Stimulated activated CD4-positive, alpha-beta T cell treated with anti-CD3 and anti-CD28 coated beads, TNF-alpha, amount 100 ng/mL, for 1 hour (primary cell): ENCODE measurements at places on chromosomes 4 and X.

GRCh38 chr4:120658772-120659171 is 263.8 kb downstream of the PRDM5 start:
- DNase-seq, result no peak

- DNase-seq, result no peak
Observed at GRCh38 chr4:59945716-59946115, 1254.4 kb upstream of the ADGRL3 start.

DNA sequence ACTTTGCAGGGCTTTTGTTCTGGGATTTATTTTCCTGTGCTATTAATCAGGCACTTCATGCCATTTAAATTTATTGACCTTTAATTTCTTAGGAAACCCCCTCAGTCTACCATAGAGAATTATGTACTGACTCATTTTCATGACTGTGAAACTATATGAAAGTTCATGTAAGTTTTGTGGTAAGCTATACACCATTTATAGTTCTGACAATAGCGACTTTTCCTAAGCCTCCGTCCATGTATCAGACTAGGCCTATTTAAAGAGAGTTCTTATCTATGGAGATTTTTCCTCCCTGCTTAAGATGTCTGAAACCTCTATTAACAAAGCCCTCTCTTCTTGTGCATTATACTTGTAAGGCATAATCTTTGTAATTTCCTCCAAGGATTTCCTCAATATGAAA is 111.6 kb downstream of the AFF2 start:
- no peak for DNase-seq

DNA sequence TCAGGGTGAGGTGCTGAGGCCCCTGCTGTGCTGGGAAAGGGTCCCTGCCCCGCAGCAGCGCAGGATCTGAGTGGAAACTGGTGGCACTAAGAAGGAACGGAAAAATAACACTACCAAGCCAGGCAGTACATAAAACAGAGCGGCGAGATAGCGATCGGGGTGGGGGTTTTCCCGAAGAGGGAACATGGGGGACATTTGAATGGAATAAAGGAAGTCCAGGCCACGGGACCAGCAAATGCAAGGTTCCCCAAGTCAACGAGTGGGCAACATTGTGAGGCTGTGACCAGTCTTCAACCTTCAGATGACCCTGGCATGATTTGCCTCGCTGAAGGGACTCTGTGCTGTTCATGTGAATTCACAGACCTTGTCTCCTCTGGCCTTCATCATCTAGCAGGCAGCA is 13.7 kb downstream of the MSX1 start:
- DNase-seq, result no peak

DNA sequence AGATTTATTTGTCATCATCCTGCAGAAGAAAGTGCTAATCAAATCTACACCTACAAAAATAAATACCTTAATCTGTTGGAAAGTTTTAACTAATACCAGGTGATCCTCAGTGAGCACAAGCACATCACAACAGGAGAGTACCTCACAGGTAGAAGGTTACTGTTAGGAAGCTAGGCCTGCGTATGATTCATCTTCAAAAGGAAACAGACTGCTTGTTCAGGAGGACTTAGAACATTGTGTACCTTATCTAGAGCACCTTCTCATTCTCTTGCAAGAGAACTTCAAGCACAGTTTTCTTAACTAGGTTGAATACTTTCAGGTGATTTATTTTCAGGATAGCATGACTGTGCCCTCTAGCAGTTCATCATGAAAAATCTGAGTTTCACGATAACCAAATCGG is 54.2 kb downstream of the MND1 start:
- no peak for DNase-seq

DNA sequence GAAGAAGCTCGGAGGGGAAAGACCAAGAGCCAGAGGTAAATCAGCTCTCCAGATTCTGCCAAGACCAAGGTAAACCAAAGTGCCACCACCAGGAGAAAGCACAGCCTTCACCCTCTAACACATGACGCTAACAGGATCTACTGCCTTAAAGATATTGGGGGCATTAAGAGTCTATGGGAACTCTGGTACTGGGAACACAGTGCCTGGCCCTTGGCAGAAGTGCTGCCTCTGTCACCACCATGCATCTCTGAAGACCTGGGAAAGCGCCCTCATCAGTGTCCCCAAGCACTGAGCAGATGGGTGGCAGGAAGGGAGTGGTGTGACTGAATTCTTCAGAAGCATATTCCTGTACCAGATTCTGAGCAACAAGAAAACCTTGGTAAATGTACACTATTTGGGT is 1.3 kb downstream of the QDPR start:
- no peak for DNase-seq

GRCh38 chr4:137909529-137910309 is 332.4 kb downstream of the SLC7A11 start:
- DNase-seq, result no peak

- DNase-seq, result no peak
Observed at GRCh38 chrX:56057325-56057724, 174.8 kb upstream of the KLF8 start.

GRCh38 chr4:92421920-92422319 is 118.2 kb downstream of the GRID2 start:
- no peak for DNase-seq

- DNase-seq, result no peak
Observed at GRCh38 chrX:13902406-13902805, 85.5 kb upstream of the GPM6B start.

GRCh38 chrX:119069128-119069527 is 3.7 kb upstream of the CT47C1 start:
- DNase-seq, result no peak

DNA sequence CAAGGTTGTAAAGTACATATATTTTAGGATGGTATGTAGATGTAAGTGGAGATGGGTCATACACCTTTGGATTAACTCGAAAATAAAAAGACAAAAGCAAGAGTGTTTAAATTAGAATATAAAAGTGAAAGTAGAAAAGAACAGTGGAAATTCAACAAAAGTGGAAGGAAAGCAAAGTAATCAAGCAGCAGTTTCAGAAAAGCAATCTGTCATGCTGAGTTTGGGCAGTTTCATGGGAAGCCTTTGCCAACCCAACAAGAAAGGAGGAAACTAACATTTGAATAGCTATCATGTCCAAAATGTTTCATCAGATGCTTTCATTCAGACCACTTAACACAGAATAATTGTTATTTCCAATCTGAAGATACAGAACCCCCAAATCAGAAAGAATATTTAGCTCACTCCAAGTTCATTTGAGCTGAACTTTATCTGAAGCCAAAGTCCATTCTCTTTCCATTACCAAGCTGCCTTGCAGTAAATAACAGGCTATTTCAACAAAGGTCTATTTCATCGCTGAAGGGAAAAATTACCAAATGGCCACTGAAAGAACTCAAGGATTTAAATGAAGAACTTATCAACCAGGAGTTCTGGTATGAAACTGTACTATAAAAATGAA is 1.8 kb upstream of the EXOSC9 start:
- DNase-seq, result no peak

DNA sequence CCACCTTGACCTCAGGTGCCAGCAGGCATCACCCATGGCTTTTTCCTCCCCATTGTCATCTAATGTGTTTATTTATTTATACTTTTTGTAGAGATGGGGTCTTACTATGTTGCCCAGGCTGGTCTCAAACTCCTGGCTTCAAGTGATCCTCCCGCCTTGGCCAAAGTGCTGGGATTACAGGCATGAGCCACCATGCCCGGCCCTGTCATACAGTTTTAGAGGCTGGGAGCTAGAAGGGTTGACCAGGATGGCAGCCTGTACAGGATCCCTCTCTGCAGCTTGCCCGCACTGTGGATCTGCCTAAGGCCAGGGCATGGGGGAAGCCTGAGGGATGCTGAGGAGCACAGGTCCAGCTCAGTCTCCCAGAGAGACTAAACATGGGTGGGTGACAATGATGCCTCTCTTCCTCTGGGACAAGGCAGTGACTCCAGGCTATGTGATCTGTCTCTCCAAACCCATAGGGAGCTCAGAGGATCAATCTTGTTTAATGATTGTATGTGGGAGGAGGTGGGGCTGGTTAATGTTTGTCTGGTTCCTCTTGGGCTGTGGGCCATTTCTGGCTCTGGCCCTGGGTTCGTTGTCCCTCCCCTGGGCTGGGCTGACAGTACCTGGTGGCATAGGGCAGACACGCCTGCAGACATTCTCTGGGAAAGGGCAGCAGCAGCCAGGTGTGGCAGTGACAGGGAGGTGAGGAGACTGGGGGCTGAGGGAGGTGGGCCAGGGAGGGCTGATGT is 8.3 kb upstream of the GJB1 start:
- no peak for DNase-seq

- DNase-seq, result no peak
Observed at GRCh38 chrX:32116047-32116446, 1044.2 kb upstream of the FTHL17 start.
